Naive thymus-derived CD8-positive, alpha-beta T cell (primary cell): ENCODE measurements at places on chromosomes 4 and X.

DNA sequence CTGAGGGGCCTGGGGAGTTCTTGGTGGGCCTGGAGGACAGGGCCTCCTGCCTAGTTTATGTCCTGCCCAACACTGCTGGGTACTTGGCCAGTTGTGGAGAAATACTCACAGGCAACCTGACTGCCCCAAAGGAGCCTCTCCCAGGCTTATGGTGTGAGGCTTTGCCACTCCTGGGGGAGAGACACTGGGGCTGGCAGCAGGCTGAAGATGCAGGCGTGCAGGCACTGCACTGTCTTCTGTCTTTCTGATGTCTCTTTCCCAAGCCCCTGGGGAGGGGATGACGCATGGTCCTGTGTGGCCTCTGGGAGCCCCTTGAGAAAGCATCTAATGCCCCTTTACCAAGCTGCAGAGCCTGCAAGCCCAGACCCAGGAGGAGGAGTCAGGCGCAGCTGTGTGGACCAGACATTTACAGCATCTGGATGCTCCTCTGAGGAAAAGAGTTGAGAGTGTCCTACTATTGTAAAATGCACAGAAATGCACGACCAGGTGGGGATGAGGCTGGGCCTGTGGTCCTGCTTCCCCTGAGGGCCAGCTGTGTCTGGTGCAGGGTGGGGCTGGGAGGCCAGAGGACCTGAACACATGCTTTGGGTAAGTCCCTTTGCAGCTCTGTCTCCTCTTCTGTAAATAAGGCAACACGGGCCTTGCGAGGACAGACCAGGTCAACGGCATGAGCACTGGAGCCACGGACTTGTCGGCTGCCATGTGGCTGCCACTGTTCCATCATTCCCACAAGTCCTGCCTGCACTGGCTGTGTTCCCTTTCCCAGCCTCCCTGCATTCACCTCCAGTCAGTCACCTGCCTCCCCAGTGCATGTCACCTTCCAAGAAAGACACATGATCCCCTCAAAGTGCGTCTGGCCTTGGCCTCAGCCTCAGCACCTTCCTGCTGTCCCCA is 8.4 kb downstream of the TMEM271 start:
- H3K4me1 ChIP-seq: no peaks in the 10 kb centered on the region
- H3K4me3 ChIP-seq: no peak overlapping the region

DNA sequence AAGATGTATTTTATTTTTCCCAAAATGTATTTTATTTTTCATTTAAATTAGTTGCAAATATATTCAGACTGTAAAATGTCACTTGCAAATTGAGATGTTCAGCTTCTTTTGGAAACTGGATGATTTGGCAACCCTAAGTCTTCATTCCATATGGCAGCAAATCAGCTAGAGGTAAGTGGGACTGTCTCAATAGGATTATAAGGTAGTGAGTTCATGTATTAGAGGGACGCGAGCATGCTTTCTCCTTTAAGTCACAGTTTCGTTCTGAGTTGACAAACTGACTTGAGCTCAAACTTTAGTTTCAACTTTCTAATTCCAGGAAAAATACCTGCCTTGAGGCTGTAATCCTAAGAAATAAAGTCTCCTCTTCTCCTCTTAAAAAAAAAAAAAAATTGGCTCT is 44.2 kb upstream of the TMEM131L start:
- H3K4me3 ChIP-seq: no peak overlapping the region
- peaks cover 25% of the 10 kb centered on the region for H3K4me1 ChIP-seq
- DNase-seq: no peak
- H3K27me3 ChIP-seq: no peaks in the 10 kb centered on the region
- H3K36me3 ChIP-seq: no peaks in the 10 kb centered on the region

DNA sequence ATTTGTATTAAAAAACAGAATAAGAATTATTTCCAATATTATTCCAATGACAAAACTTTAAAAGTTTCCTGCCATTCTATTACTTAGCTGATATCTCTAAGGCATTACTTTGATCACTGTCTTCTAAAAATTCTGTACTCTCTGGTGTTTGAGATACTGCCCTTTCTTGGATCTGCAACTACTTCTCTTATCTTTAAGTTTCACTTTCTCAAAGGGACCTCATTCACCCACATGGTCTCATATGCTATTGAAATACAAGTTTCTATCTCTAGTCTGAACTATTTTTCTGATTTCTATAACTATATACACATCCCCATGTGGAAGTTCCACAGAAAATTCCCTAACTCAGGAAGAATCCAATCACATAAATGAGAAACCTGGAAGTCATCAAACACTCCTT is 22.2 kb downstream of the TMPRSS11E start:
- DNase-seq: no peak
- no peaks in the 10 kb centered on the region for H3K27me3 ChIP-seq
- H3K36me3 ChIP-seq: peaks cover 5% of the 10 kb centered on the region

DNA sequence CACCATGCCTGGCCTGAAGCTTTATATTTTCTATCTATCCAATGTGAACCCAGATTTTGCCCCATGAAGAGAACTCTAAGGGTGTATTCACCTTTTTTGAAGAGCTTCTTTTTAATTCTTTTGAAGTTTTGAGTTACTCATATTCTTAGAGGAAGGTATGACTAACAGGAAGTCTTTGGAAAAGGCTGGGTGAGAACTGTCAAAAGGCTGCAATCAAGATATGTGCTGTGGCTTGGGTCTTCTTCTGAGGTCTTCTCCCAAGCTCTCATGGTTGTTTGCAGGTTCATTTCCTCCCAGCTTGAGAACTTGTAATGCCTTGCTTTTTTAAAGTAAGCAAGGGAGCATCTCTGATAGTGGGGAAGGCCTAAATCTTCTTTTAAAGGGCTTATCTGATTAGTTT is 3.1 kb upstream of the C4orf17 start:
- peak overlapping the region; percentile 49 for H3K4me3 ChIP-seq
- no peaks in the 10 kb centered on the region for H3K27me3 ChIP-seq
- peak overlapping the region; percentile 86 for H3K27ac ChIP-seq
- DNase-seq: peak; percentile 49

DNA sequence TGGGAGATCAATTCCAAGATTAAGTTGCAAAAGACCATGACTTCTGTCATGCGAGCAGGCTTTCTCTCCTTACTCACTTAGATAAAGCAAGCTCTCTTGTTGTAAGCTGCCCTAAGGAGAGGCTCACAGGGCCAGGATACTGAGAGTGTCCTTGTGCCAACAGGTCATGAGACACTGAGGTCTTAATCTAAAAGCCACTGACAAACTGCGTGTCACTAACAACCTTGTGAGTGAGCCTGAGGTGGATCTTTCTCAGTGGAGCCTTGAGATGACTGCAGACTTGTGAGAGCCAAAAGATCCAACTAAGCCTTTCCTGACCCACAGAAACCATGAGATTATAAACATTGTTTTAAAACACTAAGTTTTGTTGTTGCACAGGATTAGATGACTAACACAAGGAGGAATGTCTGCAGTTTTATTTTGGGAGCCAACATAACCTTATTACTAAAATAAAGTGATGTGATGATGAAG is 170.5 kb downstream of the SLC39A8 start:
- no peak overlapping the region for H3K27ac ChIP-seq
- no peak for DNase-seq
- H3K36me3 ChIP-seq: no peaks in the 10 kb centered on the region
- no peak overlapping the region for H3K4me3 ChIP-seq

GRCh38 chrX:68463880-68464279 is 30.6 kb upstream of the OPHN1 start:
- H3K4me1 ChIP-seq: no peaks in the 10 kb centered on the region
- no peaks in the 10 kb centered on the region for H3K27me3 ChIP-seq
- no peak for DNase-seq
- H3K36me3 ChIP-seq: no peaks in the 10 kb centered on the region
- no peak overlapping the region for H3K4me3 ChIP-seq

DNA sequence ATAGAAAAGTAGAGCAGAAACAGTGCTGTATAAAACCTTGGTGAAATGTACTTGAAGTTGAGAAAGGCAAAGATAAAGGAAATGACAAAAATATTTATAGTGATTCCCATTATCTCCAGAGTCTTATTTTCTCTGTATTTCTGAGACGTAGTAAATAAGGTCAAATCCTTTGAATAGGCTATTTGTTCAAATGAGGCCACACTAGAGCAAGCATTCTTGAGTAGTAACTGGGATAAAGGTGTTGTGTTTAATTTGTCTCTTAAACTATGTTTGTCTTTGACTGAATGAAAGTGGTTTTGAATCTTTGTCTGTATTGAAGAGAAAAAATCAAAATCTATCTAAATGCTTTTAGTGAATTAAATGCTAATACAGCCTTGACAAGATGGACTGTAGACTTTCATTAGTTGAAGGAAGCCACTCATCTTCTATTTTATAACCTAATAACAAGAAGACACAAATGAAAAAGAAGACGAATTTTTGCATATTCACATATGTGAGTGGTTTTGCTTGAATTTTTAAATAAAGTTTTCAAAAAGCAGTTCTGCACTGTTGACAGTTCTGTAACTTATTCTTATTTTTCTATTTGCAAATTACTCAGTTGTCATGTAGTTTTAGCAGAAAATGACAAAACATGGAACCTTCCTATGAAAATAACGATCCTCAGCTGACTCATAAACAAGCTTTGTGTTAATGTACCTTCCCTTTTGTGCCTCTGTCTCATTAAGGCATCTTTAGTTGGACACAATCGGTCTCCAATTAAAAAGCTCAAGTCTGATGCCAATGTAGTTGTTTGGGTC is 94.8 kb upstream of the PCDH18 start:
- no peaks in the 10 kb centered on the region for H3K36me3 ChIP-seq
- no peak for DNase-seq
- no peak overlapping the region for H3K27ac ChIP-seq
- no peaks in the 10 kb centered on the region for H3K27me3 ChIP-seq
- H3K4me1 ChIP-seq: no peaks in the 10 kb centered on the region

- H3K36me3 ChIP-seq: no peaks in the 10 kb centered on the region
- H3K27me3 ChIP-seq: no peaks in the 10 kb centered on the region
- no peak overlapping the region for H3K4me3 ChIP-seq
- H3K27ac ChIP-seq: no peak overlapping the region
Observed at GRCh38 chrX:44503560-44503959, 39.1 kb downstream of the FUNDC1 start.

DNA sequence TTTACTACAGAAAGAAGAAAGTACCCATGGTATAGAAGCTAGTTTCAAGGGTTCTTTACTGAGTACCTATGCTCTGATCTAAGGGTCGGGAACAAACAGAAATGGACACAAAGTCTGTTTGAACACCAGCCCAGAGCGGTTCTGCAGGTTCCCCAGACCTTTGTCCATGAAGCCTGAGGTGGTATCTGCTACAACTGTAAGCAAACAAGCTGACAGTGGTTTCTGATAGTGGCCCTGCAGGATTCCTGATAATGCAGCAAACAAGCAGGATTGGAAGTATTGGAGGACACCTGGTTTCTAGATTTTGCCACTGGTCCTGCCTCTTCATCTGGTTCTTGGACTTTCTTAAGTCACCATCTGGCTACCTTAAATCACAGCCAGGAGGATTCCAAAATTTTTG is 23.7 kb downstream of the SMPX start:
- DNase-seq: no peak
- H3K27me3 ChIP-seq: no peaks in the 10 kb centered on the region
- H3K27ac ChIP-seq: no peak overlapping the region
- H3K4me3 ChIP-seq: no peak overlapping the region
- no peaks in the 10 kb centered on the region for H3K36me3 ChIP-seq
- H3K4me1 ChIP-seq: peaks cover 2% of the 10 kb centered on the region

- DNase-seq: no peak
- H3K4me1 ChIP-seq: no peaks in the 10 kb centered on the region
- no peaks in the 10 kb centered on the region for H3K27me3 ChIP-seq
Observed at GRCh38 chr4:74658116-74658515, 136.2 kb downstream of the BTC start.

DNA sequence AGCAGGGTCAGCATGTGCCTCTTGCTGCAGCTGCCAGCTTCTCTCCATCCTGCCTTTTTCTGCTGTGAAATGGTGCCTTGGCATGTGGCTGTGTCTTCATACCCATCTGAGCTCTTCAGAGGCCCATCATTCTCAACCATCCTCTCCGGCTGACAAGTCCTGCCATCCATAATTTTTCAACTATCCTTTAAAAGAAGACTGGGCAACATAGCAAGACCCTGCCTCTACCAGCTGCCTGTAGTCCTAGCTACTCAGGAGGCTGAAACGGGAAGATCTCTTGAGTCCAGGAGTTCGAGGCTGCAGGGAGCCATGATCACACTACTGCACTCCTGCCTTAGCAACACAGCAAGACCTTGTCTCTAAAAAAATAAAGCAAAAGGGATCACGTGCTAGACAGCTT is 64.2 kb upstream of the TTC29 start:
- H3K36me3 ChIP-seq: no peaks in the 10 kb centered on the region
- DNase-seq: no peak
- no peaks in the 10 kb centered on the region for H3K4me1 ChIP-seq
- H3K4me3 ChIP-seq: no peak overlapping the region

GRCh38 chrX:110252711-110253110 is 65.2 kb downstream of the AMMECR1 start:
- H3K27ac ChIP-seq: no peak overlapping the region
- no peaks in the 10 kb centered on the region for H3K27me3 ChIP-seq
- H3K36me3 ChIP-seq: peaks cover 2% of the 10 kb centered on the region
- no peak overlapping the region for H3K4me3 ChIP-seq
- DNase-seq: no peak
- H3K4me1 ChIP-seq: peaks cover 10% of the 10 kb centered on the region

DNA sequence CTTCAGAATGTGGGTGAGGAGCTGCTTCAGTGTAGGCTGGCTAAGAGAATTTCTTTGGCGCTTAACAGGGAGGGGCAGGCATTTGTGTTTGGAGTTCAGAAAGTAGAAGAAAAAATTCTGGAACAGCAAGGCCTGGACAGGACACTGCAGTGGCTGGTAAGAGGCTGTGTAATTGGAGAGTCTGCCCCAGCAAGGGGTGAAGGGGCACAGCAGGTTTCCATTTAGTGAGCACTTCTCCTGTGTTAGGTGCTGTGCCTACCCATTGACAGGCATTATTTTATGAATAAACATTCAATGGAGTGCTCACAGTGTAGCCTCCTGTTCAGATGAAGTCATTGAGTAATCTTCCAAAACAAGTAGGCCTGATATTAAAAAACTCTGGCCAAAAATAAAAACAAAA is 10.7 kb upstream of the CPE start:
- no peak overlapping the region for H3K4me3 ChIP-seq
- no peak overlapping the region for H3K27ac ChIP-seq
- H3K27me3 ChIP-seq: peaks cover 1% of the 10 kb centered on the region
- DNase-seq: no peak

- peaks cover 70% of the 10 kb centered on the region for H3K4me1 ChIP-seq
- H3K4me3 ChIP-seq: peak overlapping the region; percentile 78
- peaks cover 60% of the 10 kb centered on the region for H3K36me3 ChIP-seq
- no peaks in the 10 kb centered on the region for H3K27me3 ChIP-seq
- peak; percentile 26 for DNase-seq
Observed at GRCh38 chr4:2598511-2599303, 62.3 kb downstream of the FAM193A start.

- no peaks in the 10 kb centered on the region for H3K27me3 ChIP-seq
- DNase-seq: no peak
- peaks cover 2% of the 10 kb centered on the region for H3K36me3 ChIP-seq
- H3K27ac ChIP-seq: no peak overlapping the region
- H3K4me3 ChIP-seq: no peak overlapping the region
- H3K4me1 ChIP-seq: no peaks in the 10 kb centered on the region
Observed at GRCh38 chrX:77949840-77950239, 19.6 kb downstream of the PGAM4 start.

GRCh38 chr4:118711052-118711451 is 25.9 kb downstream of the METTL14 start:
- H3K4me3 ChIP-seq: no peak overlapping the region
- no peak for DNase-seq
- no peaks in the 10 kb centered on the region for H3K4me1 ChIP-seq
- no peak overlapping the region for H3K27ac ChIP-seq
- H3K27me3 ChIP-seq: no peaks in the 10 kb centered on the region
